Effector memory CD4-positive, alpha-beta T cell (primary cell): ENCODE measurements at places on chromosomes 5 and 9.

- DNase-seq: no peak
Observed at GRCh38 chr5:36078430-36078829, 11.7 kb upstream of the UGT3A2 start.

- no peak for DNase-seq
Observed at GRCh38 chr9:131818089-131818488, 78.2 kb upstream of the RAPGEF1 start.

DNA sequence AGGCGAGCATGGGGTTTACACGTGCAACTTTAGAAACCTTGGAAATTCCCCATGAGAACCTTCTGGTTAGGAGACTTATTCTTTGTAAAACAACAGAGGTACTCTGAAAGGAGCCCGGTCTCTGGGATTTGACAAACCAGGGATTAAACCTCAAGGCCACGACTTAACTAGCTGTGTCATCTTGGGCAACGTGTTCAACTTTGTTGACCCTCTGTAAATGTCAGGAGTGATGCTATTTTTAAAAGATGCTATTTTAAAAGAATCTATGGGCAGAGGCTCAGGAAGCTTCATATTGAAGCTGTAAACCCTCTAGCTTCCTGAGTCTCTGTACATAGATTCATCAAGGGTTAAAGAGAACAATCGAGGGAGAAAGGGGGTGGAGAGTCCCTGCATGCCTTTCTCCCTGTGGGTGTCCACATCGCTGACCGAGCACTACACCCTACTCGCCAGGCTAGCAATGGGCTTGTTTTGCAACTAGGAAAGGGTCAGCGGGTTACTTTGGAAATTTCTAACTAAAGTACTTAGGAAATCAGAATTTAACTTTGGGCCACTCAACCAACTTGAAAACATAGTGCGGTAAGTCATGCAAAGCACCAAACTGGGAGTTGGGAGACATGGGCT lies 2.1 kb downstream of the SLC36A2 start:
- no peak for DNase-seq

GRCh38 chr5:168987543-168988300 lies 313.2 kb downstream of the SLIT3 start:
- DNase-seq: no peak

DNA sequence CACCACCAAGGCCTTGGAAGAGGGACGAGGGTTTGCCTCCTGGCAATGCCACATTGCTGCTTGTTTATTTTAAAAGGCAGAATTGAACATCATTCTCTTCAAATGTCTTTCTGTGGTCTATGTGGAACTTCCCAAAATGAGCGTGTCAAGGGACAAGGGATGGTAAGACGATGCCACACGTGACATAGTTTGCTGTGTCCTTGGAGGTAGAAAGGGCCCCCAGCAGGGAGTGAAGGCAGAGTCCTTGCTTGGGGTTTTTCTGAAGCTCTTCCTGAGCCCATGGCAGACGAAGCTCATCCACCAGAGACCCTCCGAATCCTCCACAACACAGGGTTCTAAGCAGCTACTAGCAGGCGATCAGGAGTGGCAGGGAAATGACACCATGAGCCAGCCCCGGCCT lies 28.3 kb downstream of the PRRX2 start:
- DNase-seq: no peak

GRCh38 chr9:125337236-125337635 lies 75.6 kb downstream of the GAPVD1 start:
- DNase-seq: no peak

- DNase-seq: no peak
Observed at GRCh38 chr9:100466829-100467221, 6.1 kb upstream of the TMEFF1 start.
